Stimulated activated CD4-positive, alpha-beta T cell treated with anti-CD3 and anti-CD28 coated beads, Interleukin-1b, Interleukin-23, amount 100 ng/mL, for 48 hours (primary cell): ENCODE measurements at places on chromosomes 11 and 22.
A peak's percentile ranks its signal among the peaks of the same experiment; 100 is the strongest.

DNA sequence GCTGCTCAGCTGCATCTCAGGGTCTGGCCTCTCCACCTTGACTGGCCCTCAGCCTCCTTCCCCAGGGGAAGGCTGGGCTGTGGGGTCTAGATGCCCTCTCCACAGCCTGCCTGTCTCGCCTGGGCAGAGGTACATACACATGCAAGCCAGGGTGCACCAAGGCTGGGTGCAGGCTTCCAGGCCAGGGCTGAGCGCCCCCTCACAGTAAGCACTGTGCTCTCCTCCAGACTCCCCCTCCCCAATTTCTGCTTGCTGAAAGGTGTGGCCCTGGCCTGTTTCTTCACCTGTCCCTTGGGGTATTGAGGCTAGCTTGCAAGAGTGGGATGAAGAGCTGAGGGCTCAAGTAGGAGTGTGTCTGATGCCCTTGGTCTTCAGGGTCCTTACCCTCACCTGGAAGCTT lies 22.5 kb downstream of the RELT start:
- DNase-seq, result no peak

- no peak for DNase-seq
These were observed 80.1 kb downstream of the INSC start for GRCh38 chr11:15194671-15195415.

DNA sequence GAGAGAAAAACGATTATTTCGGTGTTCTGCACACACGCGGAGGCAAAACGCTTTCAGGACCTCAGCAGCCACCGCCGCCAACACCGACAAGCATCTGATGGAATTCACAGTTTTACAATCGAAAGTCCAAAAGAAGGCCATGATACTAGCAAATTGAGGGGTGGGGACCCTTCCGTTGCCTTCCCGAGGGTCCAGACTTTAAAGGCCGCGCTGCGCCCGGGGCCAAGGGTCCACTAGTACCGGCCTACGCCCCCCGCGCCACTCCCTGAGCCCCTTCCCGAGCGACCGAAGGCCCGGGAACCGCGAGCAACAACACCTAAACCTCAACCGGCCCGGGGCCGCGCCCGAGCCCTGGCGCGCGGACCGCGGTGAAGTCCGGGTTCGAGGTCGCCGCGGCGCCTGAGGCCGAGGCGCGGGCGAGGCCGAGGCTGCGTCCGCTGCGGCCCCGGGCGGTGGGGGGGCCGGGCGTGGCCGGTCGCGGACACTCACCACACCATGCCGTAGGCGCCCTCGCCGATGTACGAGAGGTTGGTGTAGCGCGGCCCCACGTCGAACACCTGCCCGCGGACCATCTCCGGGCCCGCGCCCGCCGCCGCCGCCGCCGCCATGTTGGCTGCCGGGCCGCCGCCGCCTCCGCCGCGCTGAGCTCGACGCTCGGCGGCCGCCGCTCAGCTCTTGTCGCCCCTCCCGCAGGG lies 465 bp downstream of the MAPK1 start:
- DNase-seq, result peak; percentile 9

DNA sequence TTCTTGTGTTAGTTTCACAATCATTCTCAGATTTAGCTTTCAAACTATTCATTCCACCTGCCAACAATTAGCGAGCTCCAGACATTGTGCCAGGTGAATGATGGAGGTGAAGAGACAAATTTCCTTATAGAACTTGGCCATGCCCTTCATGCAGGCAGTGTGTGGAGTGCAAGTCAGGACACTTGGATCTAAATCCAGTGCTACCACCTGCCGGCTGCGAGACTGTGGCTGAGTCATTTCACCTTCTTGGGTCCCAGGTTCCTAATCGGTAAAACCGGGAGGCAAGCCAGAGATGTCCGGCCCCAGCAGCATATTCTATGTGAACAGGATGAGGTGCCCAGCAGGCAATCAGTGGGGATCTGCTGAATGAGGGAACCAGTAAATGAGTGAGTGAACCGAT lies 18.6 kb upstream of the EHF start:
- no peak for DNase-seq

DNA sequence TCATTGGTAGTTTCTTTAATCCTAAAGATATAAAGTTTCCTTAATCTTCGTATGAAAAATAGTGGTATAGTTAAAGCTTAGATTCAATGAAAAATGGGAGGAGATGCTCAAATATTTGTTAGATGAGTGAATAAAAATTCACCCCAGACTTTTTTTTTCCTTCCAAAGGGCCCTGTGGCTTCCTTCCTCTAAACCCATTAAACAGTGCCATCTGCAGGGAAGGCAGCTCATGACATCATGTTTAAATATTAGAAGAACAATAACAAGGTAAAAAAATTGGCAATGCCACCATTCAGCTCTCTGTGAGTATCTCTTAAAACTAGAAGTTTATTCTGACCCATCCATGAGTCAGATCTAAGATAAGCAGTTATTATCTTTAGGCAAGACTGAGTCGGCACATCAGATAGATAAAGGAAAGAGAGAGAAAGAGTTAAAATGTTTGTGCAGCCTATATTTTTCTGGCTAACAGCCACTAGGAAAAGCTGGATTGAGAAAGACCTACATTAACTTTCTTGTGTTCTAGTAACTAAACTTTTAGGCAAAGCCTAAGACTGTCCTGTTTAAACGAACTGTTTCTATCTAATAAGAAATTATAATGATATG lies 19.1 kb upstream of the OOSP1 start:
- DNase-seq, result peak; percentile 7

- DNase-seq, result no peak
These were observed 13.8 kb upstream of the OR10V1 start for GRCh38 chr11:59727426-59727825.
